Fibroblast of skin of left quadriceps (primary cell): ENCODE measurements at places on chromosomes 12 and 14.

GRCh38 chr14:88825078-88825458 is 617 bp downstream of the TTC8 start:
- DNase-seq: no peak

DNA sequence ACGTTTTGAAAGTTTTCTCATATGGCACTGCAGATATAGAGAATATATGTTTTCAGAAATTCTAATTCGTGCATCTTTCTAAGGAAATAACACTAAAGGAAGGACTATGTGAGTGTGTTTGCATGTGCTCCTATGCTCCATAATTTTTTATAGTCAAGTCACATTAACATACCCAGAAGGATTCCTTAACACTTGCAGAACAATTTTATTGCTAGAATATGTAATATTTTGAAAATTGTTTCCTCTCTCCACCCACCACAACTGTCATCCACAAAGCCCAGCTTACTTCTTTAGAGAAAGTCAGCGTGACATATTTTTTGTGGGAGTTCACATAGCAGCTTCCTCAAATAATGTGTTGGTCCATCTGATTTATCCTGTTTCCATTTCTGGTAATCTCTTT is 604.6 kb upstream of the MGAT4C start:
- DNase-seq: no peak

- DNase-seq: no peak
Observed at GRCh38 chr12:4909410-4909733, 333 bp upstream of the KCNA1 start.

DNA sequence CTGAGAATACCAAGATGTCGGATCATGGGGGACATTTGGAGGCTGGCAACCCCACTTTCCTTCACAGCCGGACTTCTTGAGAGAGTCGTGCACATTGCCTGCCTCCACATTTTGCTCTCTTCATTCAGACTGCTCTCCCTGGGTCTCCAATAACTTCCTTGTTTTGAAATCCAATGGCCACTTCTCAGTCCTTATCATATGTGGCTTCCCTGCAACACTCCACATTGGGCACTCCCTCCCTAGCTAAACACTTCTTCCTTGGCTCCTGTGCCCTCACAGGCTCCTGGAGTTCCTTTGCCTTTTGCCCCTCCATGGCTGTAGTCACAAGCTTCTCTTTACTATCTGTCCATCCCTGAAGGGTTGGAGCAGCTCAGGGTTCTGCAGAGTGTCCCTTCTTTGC is 30.1 kb downstream of the NPC2 start:
- no peak for DNase-seq

DNA sequence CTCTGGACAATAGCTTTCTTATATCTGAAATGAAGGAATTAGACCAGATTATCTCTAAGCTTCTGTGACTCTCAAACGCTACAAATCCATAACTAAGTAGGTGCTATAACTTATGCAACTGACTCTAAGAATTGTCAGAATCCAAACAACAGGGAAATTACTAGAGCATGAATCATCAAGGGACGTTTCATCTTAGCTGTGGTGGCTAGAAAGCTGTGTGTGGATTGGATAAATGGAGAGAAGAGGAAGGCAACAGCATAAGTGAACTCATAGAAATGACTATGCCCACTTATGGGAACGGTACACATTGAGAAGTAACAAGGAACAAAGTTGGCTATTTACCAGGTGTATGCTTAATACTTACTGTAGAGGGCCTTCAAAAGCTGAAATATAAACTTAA is 96.0 kb upstream of the NEDD1 start:
- DNase-seq: peak; percentile 46

DNA sequence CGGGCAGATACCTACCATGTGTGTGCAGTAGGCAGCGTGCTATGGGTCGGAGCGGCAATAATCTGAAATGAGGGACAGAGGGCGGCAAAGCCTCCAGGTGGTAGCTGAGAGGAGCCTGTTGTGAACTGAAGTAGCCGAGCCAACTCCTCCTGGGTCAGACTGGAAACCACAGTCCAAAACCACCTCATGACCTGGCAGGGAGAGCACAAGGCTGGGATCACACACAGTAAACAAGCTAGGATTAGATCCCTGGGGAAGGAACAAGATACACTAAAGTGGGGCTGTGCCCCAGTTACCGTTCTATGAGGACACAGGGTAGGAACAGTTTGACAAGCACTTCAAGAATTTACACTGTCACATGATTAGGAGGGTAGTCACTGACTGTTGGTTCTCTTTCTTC is 49.0 kb downstream of the AREL1 start:
- no peak for DNase-seq

DNA sequence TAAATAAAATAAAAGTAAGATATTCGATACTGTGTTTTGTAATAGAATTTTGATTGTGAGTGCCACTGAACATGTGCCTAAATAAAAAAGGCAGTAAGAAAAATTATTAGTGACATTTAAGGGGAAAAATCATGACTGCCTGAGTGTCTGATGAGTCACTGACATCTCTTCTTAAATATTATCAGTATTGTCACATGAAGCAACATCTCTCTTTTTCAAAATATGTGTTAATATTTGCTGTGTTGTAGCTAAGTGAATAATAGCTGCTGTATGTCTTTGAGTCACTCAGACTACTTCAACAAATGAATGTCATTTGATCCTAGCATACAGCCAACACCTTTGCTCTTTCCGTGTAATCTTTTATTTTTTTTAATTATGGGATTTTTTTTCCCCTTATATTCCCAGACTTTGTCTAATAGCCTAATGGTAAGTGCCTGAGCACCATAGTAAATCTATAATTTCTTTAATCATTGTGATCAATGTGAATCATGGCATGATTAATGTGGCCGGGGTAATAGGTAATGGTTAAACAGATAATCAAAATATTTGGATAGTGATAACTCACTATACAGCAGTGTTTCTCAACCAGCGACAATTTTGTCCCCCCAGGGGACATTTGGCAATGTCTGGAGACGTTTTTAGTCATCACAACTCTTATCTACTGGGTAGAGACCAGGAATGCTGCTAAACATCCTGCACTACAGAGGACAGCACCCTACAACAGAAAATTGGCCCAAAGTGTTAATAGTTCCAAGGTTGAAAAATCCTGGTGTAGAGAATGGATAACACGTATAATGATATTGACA is 11.7 kb upstream of the OTX2 start:
- no peak for DNase-seq

DNA sequence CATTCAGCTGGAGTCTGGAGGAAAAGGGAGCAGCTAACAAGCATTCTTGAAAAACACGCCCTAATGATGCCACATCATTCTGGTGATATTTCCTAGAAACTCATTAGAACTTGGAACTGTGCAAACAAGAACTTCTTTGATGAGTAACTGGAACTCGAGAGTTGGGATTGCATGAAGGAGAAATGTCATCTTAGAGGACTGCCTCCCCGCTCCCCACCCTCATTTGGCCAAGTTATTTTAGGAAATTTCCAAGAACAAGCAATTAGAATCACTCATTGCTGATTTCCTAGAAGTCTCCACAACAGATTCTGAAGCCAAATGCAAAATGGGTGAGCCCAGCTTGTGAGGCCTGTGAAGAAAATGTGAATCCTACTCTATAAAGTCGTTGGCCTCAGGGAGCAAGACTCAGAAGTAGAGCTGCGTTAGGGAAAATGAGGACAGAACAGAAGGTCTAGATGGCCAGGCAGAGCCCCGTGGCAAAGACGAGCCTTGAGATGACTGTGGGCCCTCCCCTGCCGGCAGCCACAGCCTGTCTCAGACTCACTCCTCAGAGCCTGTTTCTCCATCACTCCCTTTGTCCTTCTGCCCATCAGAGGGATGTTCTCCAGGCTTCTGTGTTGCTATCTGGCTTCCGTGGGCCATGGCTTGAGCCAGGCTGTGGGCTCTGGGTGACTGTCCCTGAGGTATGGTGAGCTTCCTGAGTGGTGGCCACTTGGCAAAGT is 38.4 kb downstream of the RTL1 start:
- DNase-seq: no peak

DNA sequence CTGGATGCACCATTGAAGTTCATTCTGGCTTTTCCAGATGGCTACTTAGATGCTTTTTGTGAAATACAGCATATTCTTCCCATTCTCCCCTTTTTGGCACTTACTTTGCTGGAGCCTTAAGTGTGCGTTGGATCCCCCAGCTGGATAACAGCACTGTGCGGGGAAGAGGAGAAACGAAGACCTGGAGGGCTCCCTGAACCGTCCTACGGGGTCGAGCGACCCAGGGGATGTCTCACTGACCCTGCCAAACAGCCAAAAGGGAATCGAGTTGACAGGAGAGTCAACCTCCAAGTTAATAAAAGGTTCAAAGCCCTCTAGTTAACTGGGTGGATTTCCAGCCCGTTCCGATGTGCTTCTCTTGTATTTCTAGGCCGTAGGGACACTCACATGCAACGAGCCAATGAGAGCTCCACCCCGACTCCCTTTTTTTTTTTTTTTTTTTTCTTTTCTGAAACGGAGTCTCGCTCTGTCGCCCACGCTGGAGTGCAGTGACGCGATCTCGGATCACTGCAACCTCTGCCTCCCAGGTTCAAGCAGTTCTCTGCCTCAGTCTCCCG is 1.0 kb upstream of the CAMKK2 start:
- no peak for DNase-seq

DNA sequence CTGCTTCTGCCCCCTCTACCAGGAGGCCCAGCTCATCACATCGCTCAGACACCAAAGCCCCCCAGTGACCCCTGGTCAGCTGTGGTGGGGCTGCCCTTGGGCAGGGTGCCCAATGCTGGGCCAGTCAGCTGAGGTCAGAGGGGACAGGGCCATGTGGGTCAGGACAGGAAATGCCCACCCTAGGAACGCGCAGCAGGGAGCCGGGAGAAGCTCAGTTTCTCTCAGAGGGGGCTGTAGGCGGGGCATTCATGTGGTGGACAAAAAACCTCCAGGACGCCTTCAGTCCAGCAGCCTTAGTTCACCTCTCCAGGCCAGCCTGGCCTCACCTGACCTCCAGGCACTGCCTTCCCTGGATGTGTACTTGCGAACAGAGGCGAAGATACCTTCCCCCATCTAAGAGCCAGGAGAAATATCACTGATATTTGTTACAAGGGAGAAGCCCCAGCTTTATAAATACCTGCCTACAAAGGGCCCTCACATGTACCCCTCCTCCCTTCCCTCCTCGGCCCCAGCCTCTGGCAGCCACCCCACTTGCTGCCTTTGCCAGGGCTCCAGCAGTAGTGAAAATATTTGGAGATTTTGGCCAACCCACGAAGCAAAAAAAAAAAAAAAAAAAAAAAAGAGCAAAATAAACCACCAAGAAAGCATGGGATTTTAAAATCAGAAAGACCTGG is 41.9 kb upstream of the PLEKHG6 start:
- DNase-seq: no peak

GRCh38 chr12:120234643-120235368 is 30.7 kb downstream of the PXN start:
- DNase-seq: peak; percentile 76

DNA sequence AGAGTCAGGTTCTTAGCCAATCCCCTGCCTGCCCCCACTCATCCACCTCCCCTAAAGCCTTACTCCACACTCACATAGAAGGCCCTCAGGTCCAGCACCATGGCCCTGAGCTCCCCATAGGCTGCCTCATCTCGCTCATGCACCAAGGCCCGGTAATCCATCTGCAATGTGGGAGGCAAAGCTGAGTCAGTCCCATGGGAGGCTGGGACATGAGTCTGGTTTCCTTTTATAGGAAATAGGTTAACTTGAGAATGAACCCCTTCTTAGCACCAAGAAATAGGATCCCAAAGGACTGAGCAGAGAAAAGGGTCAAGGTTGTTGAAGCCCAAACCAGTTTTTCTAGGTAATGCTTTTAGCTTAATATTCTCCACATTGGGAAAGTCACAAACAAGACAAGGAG is 2.1 kb upstream of the EMC9 start:
- DNase-seq: no peak

DNA sequence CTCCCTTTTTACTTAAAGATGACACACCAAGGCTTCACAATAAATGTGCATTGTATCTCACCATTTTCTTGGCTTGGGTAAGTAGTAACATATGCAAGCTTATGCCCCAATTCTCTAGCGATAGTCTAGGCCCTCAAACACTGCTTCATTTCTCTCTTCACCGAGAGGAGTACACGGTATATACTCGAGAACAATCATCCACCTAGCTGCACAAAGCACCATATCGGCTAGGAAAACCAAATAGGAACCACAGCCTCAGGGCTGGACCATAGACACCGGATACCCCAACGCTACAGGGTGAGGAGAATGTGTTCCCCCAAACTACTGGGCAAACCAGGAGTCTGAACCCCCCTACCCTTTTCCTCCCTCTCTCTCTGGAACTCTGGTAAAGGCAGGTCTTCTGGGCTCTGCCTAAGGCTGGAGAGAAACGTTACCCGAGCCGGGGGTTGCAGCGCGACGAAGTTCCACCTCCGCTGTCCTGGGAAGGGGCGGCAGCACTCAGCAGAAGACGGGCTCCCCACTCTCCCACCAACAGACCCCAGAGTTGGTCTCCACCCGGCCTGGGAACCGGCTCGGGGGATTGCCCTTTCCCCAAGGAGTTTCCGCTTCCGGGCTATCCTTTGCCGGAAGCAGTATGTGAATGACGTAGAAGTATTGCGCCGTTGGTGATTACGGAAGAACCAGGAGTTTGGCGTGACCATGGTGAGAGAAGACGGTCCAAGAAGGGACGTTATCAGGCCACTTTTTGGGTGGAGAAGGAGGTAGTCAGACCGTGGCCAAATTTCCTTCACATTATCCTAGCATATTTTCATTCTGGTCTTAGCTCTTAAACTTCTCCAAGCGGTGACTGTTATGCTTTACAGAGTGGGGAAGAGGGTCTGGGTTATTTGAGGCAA is at the start of the genes AREL1 and FCF1:
Gene AREL1 (minus strand): TSS at position 582 of the 896 bp plus-strand sequence. CDS start 27,465 bp downstream, outside the sequence.
Gene FCF1 (plus strand): TSS at position 646 of the 896 bp plus-strand sequence. CDS start 54 bp downstream, at position 700.
- peak; percentile 70 for DNase-seq

DNA sequence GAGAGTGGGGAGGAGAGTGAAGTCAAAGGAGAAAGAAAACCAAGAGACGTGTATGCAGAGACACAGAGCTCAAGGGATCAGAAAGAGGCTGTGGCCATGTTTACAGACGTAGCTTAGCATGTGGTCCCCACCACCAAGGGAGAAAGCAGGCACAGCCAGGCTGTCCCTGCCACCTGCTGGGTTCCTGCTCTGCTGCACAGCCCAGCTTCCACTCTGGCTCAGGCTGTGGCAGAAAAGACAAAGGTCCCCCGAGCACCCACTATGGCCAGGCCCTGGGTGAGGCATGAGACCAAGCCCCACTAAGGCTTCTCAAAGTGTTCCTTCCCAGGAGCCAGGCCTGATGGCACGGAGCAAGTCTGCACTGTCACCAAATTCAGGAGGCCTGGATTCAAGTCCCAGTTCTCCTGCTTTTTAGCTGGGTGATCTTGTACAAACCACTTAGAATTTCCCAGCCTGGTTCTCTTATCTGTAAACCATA is 25.9 kb upstream of the COL2A1 start:
- no peak for DNase-seq

GRCh38 chr12:68176257-68176656 is 16.7 kb upstream of the IFNG start:
- no peak for DNase-seq

- DNase-seq: no peak
Observed at GRCh38 chr12:107774349-107775029, at the start of gene ASCL4. Gene ASCL4 (plus strand): TSS chr12:107774704. CDS start chr12:107775219, 515 bp downstream.

DNA sequence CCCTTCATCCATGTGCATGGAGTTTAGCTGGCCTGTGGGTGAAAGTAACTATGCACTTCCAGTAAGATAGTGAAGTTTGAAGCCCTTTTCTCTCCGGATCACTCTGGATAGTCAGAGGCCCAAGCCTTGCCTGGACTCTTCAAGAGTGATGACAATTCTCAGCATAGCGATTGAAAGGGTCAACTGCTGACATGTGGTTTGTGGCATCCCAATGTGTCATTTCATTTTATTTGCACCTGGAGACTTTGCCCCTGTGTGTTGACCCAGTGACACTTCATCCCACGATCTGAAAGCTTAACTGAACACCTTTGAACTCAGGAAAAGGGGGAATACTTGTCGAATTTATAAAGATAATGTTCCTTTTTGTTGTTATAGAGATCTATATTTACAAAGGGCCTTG is 711.9 kb upstream of the TMEM132C start:
- no peak for DNase-seq

GRCh38 chr14:67111022-67111421 is 78.2 kb upstream of the GARIN2 start:
- no peak for DNase-seq
